ENCODE measurements at places on chromosomes 1 and 21. TPM values are rescaled to one million over a fixed set of nuclear protein-coding genes. Genes with fewer than 3 reads are reported as not detected.

GRCh38 chr21:34673006-34673405 lies 4.2 kb downstream of the CLIC6 start:
- no peak for DNase-seq

- no peak for DNase-seq
Observed at GRCh38 chr21:45163413-45164123, 89.2 kb downstream of the ADARB1 start.

- no peak for DNase-seq
Observed at GRCh38 chr1:22584001-22584562, 20.8 kb downstream of the EPHA8 start.

DNA sequence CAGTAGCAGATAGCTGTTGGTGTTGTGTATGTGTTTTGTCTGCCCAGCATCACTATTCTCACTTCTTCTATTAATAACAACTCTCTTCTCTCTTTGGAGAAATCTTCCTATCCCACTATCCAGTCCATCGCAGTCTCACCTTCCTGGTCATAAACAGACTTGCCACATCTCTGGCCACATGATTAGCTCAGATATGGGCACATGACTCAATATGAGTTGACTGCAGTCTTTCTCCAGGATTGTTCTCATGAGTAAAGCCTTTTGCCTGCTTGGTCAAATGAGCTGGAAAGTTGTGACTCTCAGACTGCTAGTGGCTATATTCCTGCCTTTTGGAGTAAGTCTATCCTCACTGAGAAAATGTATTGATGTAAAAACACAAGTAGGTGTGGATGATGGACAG lies 32.9 kb upstream of the TADA1 start:
- DNase-seq: no peak

DNA sequence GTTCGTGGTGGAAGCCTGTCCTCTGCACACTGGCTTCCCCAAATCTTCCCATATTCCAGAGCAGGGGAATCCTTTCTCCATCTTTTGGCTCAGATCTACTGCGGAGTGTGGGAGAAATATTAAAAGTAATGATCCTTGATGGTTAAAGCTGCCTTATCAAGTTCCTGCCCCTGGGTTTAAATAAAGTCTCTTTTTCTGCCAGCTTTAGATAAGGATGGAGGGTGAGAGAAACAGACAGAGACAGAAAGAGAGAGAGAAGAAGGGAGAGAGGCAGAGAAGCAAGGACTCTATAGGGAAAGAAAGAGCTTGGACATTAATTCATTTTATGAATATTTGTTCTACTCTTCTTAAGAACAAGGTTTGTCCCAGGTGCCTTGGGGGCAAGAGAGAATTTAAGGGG lies 98.0 kb downstream of the KCNJ15 start:
- DNase-seq: no peak

GRCh38 chr1:219563568-219563967 lies 49.3 kb downstream of the ZC3H11B start:
- no peak for DNase-seq

DNA sequence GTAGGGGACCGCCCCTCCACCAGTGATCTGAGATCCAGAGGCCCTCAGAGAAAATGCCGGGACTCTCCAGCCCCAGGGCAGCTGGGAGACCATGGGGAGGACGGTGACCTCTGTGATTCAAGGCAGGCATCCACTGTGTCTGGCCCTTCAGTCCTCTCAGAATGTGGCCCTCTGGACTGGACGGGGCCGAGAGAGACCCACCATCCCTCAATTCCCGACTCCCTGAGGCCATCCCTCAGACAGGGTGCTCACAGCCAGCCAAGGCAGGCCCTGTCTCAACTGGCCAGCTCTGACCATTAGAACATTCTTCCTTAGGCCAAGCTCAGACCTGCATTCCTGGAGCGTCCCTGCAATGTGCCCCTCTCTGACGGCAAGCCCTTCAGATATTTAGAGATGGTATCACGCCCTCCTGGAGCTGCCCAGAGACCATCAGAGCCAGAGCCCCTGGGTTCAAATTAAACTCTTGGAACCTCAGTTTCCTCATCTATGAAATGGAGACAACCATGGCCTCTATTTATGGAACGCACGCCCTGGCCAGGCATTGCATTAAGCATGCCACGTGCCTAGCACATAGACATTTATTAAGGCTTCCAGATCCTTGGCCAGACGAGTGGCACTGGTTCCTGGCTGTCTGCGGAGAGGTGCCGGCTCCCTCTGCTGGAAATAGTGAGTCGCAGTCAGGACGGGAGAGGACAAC lies 9.6 kb upstream of the EPS8L3 start:
- no peak for DNase-seq

DNA sequence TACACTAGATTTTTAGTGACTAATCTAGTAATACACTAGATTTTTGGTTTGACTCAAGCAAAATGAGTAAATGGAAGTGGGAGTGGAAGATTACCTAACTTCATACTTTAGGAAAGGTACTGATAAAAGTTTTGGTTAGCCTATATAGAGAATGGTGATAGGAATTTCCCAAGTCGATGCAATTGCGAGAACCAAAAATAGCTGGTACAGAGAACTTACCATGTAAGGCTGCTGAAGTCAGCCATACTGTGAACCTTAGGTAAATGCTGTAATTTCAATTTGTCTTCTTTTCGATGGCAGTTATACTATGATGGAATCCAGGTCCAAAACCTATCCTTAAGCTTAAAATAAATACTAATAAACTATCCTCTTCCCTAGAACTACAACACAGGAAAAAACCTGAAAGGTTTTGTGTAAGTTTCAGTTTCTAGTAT lies 4.6 kb downstream of the PNRC2 start:
- no peak for DNase-seq

DNA sequence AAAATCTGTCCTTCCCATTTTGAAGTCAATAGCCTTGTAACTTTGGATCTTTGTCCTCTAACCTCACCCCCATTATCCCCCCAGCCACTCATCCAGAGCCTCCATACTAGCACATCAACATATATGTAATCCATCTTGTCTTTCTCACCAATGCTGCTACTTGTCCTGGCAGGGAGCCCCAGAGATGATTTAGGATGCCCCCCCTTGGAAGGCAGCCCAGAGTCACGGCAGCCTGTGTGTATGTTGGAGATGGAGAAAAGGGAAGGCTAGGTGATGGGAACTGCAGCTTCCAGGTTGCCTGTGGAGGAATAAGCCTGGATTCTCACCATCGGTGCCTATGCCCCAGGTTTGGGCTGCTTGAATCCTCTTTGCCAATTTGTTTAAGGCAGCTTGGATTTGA lies 51.7 kb upstream of the SCMH1 start:
- peak; percentile 46 for DNase-seq

- no peak for DNase-seq
Observed at GRCh38 chr1:145891143-145891542, 5.5 kb upstream of the ANKRD35 start.

- no peak for DNase-seq
Observed at GRCh38 chr1:22801347-22801746, 90.7 kb downstream of the EPHB2 start.

- no peak for DNase-seq
Observed at GRCh38 chr1:221190249-221190648, 311.0 kb downstream of the HLX start.

- no peak for DNase-seq
Observed at GRCh38 chr1:6750490-6750889, 34.8 kb upstream of the CAMTA1 start.

GRCh38 chr21:36716387-36716786 lies 17.5 kb downstream of the SIM2 start:
- DNase-seq: no peak

DNA sequence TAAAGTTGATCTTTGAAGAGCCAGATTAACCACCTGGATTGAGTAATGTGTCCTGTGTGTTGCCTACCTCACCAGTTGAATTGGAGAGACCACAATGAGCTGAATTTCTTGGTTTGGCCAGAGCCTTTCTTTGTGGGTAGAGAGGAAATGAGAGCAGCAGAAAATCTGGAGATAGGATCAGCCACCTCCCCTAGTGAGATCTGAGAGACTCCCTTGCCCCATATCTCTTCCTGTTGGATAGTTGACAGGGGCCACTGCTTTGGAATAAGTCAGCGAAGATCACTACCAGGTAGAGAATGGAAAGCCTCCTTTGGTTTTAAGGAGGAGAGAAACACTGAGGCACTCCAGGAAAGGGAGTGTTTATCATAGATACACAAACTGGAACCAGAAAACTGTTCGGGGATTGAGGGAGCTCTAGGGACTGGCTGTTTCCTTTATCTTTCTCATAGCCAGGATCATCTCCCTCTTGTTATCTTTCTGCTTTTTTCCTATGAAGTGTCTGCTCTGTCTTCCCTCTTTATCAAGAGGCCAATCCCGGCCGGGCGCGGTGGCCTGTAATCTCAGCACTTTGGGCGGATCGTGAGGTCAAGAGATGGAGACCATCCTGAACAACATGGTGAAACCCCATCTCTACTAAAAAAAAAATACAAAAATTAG lies 21.3 kb upstream of the ZNF326 start:
- no peak for DNase-seq

DNA sequence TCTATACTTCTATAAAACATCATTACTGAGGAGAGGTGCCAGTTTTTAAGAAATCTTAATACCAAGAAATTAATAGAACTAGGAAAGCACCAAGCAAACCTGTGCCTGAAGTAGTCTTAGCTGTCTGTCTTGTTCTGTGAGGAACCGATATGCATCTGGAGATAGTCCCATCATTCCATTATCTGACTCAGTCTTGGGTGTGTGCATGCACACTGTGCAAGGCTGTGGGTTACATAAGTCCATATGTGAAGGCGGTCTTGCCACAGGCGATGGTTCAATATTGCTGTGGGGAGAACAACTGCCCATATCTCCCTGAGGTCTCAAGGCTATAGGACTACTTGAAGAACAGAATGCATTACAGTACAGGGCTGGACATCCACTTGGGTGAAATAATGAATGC lies 33.8 kb downstream of the STIL start:
- no peak for DNase-seq

DNA sequence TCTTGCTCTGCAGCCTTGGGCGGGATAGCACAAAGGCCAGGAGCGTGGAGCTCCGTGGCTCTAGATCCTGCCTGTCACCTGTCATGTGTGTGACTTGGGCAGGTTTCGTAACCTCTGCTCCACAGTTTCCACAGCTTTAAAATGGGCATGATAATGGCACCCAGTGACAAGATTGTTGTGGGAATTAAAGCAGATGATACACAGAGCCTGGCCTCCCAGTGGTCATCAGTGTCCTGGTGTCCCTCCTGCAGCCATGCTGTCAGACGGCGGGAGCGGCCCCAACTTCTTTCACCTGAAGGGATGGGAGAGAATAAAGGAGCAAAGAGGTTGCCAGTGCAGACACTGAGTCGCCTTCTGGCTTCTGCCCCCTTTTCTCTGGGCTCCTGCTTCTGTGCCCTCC lies 61.5 kb downstream of the SLC37A1 start:
- no peak for DNase-seq

DNA sequence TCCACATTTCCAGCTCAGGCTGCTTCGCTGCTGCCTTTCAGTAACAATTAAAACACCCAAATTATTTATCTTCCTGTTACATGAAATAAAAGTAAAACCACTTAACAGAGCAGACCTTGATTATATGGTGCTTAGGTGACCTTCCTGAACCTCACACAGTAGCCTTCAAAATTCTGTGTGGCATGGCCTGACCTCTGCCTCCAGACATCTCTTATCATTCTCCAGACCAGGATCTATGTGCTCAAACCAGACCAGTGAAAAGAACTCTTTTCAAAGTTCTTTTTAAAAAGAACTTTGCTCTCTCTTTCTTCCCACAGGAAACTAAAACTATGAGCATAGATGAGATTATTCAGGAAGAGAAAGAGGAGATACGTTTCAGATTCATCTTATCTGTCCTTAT lies 37.8 kb downstream of the KIAA0319L start:
- no peak for DNase-seq

DNA sequence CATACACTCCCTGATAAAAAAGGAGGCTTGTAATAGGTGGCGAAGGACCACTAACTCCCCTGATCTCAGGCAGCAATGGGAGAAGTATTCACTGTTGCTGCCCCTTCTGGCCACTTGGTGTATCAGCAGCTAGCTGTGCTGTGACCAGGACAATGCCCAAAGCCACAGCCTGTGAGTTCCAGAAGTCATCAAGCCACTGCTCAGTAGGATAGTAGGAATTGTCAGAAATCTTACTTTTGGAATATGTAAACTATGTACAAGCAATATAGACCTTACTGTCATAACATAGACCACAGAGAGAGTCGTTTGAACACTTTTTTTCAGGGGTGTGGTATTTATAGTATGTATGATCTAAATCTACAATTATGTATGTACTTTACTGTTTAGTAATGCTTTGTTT lies 248.3 kb upstream of the CAMK1G start:
- DNase-seq: no peak

GRCh38 chr1:78645723-78646122 lies 3.9 kb upstream of the IFI44 start:
- no peak for DNase-seq

GRCh38 chr1:236045771-236046170 lies 19.1 kb downstream of the NID1 start:
- no peak for DNase-seq

DNA sequence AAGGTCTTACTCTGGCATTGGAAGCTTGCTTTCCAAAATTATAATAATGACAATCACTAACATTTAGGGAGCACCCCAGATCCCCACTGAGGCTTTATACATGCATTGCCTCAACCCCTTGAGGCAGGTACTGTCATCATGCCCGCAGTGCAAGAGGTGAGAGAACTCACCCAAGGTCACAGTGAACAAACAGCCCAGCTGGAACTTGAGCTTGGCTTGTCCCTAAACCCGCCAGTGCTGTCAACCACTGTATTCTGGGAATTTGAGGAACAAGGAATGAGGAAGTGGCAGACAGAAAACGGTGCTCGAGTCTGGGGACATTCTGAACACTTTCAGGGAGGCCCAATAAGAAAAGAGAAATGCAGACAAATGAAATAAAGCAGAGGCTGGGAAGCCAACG lies 34.6 kb upstream of the TLR5 start:
- no peak for DNase-seq

DNA sequence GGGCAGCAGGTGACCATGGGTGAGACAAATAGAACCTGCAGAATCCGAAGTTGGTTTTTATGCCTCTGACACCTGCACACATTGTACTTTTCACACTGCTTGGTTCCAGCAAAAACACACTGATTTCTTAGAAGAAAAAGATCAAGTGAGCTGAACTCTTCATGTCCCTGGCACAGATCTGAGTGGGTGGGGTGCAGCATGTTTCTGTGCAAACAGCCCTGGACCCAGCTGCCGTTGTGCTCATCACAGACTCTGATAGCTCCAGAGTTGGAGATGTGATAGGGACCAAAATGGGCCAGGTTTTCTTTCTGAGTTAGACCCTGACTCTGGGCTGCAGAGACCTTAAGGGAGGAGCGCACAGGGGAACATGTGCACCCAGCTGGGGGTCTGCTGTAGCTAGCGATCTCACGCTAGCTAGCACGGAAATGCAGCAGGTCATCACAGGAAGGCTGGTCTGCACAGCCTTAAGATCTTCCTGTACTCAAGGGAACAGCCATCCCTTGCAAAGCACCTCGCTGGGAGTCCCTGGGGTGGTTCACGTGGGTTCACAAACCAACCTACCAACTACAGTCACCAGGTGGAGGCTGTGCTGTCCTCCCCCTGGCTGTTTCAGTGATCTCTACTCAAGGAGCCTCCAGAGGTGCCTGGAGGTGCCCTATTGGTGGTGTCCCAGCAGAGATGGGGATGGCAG lies 291.1 kb downstream of the PTPRU start:
- peak; percentile 55 for DNase-seq

GRCh38 chr1:98044766-98045165 lies 123.9 kb upstream of the DPYD start:
- DNase-seq: no peak

The IGSF9 gene
- 4.9 TPM for polyA plus RNA-seq

The LCE6A gene
- polyA plus RNA-seq: not detected

The ARHGEF16 gene
- 4.2 TPM for polyA plus RNA-seq

The OR10J1 gene
- not detected for polyA plus RNA-seq

The AVPR1B gene
- polyA plus RNA-seq: 0.12 TPM

The TXNIP gene
- 109 TPM for polyA plus RNA-seq

Data from spinal cord (tissue), 10 donors.